ENCODE measurements at places on chromosomes 3 and 15.

- no peak for DNase-seq
Observed at GRCh38 chr15:69793431-69793780, 304.3 kb downstream of the TLE3 start.

DNA sequence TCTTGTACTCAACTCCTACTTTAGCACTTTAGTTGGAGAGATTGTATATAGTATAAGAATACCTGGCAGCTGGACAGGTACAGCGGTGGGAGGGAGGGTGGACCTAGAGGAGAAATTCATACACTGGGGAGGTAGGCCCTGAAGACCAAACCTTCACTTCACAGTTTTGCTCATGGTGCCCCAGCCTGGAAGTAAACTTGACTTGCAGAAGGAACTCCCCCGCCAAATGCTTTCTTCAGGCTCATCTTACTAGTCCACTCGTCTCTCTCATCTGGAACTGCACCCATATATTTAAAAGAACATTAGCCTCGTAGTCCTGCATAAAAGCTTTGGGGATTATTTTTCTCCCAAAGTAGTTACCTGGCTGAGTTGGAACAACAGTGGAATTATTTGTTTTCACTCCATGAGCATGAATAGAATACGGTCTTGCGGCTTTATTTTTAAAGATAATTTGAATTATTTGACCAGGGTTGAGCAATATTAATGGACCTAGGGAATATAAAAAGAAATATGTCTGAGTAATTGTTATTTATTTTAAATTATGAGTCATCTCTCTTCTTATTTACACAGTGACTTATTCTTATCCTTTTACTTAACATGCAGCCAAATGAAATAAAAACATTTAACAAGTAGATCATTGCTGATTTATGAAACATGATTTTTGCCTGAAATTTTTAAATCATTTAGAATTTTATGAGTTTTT is 25.5 kb upstream of the CP start:
- DNase-seq, result no peak

GRCh38 chr3:46927718-46928073 is 48.8 kb downstream of the CCDC12 start:
- DNase-seq, result no peak

DNA sequence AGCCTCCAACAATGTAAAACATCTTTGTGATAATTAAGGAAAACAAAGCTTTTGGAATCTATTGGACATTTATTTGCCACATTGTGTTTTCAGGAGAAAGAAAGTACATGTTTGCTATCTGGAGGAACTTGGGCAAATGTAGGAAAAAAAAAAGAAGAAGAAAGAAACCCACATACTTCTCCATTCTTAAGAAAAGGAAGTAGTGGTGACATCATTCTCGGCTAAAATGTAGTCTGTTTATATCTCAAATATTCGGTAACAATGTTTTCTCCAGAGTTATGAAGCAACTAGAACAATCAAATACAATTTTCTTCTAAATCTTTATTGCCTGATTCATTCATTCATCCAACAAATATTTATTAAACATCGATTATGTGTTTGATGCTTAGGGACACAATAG is 2.3 kb upstream of the TGFBR2 start:
- no peak for DNase-seq

DNA sequence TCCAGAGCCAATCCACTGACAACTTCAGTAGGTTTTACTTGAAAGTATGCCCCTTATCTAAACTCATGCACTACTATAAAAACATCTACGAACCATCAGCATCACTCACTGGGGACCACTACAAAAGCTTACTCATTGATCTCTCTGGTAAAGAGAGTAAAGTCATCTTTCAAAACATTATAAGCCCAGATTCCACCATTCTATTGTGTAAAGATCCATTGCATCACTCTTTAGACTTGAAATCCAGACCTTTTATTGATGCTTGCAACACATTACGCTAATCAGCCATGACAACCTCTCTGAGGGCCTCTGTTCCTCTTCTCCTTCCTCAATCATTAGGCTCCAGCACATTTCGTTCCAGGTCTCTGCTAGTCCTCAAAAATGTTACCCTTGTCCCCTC is 248.9 kb upstream of the WNT5A start:
- no peak for DNase-seq

DNA sequence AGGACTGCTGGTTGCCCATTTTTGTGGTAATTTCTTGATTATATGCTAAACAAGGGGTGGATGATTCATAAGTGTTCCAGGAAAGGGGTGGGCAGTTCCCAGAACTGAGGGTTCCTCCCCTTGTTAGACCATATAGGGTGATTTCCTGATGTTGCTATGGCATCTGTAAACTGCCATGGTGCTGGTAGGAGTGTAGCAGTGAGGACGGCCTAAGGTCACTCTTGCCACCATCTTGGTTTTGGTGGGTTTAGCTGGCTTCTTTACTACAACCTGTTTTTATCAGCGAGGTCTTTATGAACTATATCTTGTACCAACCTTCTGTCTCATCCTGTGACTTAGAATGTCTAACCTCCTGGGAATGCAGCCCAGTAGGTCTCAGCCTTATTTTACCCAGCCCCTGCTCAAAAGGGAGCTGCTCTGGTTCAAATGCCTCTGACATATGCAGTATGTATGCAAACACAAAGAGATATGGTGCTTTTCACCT is 46.2 kb downstream of the C3orf38 start:
- no peak for DNase-seq

- DNase-seq, result no peak
Observed at GRCh38 chr3:5294356-5294755, 106.8 kb downstream of the EDEM1 start.

DNA sequence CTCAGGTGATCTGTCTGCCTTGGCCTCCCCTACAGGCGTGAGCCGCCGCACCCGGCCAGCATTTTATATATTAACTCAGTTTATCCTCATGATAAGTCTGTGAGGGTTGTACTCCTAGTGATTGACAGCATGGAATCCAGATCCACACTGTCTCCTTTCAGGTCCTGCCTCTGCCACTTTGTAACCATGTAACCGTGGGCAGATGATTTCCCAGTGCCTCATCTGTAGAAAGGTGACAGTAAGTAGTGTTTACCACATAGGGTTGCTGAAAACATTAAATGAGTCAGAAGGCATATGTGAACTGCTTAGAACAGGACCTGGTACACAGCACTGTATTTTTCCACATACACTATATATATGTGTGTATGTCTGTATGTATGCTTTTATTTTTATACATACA is 2.4 kb downstream of the FYTTD1 start:
- DNase-seq, result no peak

GRCh38 chr3:107116251-107116650 is 261.0 kb upstream of the CCDC54 start:
- no peak for DNase-seq

GRCh38 chr3:4426261-4426781 is 40.7 kb downstream of the SUMF1 start:
- no peak for DNase-seq

DNA sequence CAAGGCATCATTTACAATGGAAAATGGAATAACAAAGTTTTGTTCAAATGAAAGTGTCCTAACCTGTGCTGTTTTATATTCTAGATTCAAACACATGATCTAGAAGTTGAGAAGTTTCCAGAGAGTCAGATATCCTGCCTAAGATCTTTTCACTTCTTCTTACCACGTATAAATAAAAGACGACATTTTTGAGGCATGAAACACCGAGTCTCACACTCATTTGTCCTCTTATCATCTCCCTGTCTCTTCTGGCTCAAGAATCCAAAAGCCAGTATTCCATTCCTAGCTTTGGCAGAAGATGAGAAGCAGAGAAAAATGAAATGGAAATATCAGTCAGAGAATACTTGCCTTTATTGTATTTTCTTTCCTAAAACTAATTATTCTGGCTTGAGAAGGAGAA is 738.6 kb upstream of the NR2F2 start:
- no peak for DNase-seq

DNA sequence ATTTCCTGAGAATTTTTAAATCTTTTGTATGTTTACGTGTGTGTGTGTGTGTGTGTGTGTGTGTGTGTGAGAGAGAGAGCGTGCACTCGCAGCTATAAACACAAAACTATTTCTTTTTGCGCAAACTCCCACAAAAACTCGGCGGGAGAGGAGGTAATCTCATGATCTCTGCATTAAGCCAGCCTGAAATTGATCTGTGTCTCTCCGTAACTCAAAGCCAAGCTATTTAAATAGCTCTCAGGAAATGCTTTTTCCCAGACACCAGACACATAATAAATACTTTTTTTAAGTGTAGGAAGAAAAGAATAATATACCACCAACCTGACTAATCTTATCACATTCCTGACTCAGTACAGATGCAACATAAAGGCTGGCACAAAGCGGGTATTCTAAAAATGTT is 226.8 kb downstream of the MAGI1 start:
- no peak for DNase-seq

DNA sequence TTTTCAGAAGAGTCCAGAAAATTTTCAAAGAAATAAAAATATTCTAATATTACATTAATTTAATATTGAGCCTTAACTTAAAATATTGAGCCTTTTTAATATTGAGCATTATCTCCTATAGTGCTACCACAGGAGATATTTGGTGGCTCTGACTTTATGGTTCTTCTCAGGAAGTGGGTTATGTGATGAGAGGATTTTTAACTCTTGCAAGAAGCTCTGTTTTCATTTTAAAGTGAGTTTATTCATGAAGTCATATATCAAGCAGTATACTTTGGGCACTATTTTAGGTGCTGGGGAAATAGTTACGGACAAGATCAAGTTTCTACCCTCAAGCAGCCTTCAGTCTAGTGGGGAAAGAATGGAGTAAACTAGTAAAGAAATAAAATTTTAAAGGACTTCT is 13.4 kb upstream of the MBNL1 start:
- DNase-seq, result no peak

GRCh38 chr3:155007729-155008128 is 72.4 kb upstream of the MME start:
- DNase-seq, result no peak

GRCh38 chr3:50320853-50321335 is 1.7 kb downstream of the HYAL2 start:
- DNase-seq, result no peak

GRCh38 chr3:100865442-100865841 is 127.8 kb downstream of the ABI3BP start:
- DNase-seq, result no peak

- DNase-seq, result no peak
Observed at GRCh38 chr15:80989081-80989517, 520 bp downstream of the MESD start.

Data from left renal cortex interstitium (tissue), 4 donors.